ENCODE measurements at places on chromosomes 5 and 9.

GRCh38 chr9:979983-980382 lies 3.5 kb downstream of the DMRT3 start:
- no peak for DNase-seq

DNA sequence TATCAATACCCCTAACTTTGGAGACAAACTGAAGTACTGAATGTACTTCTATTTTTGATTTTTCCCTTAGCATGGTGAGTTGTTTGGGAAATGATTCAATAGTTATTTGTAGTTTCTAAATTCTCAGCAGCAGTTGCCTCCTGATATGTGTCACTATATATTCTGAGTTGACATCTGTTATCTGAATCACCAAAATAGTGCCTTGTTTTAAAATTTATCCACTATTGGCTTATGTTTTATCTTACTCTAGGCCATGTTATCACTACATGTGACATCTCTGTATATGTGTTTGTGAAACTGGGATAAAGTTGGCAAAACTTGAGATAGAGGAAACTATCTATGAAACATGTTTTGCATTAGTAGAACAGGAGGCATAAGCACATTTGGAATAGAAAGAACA lies 317.6 kb downstream of the TLE4 start:
- DNase-seq, result no peak

GRCh38 chr9:78296201-78296892 lies 578 bp upstream of the PSAT1 start:
- DNase-seq, result no peak

GRCh38 chr9:122192261-122192875 lies 32.7 kb downstream of the MORN5 start:
- DNase-seq, result no peak

DNA sequence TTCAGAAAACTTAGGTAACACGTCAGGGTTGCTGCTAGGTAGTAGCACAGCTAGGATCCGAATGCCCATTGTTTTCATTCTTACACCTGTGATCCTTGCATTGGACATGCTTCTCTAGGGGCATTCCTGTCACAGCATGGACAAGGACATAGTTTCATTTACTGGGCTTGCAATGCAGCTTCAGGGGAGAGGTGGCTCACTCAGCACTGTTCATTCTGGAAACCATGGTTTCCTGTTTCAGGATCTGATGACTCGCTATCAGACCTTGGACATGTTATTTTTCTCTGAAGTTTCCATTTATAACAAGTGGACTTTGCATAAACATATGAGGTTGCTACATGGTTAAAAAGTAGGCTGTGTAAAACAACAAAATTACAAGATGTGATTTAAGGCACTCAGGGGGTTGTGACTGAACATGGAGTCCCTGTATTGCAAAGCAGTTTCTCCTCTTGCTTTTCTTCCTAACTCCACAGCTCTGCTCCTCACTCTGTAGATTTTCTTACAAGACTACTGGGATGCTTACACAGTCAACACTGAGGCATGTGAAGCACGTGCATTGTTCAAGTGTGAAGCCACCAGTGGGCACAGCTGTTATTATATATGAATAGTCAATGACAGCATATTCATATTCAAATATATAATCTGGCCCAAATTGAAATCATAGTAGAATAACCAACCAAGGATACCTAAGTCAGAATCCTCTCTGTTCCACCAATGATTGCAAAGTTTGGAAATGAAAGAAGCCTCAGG lies 66.1 kb upstream of the STK32A start:
- no peak for DNase-seq

- peak; percentile 56 for DNase-seq
Measured at GRCh38 chr9:22010866-22011625, 1.9 kb upstream of the CDKN2B start.

GRCh38 chr9:79155308-79155707 lies 416.5 kb upstream of the TLE4 start:
- no peak for DNase-seq

DNA sequence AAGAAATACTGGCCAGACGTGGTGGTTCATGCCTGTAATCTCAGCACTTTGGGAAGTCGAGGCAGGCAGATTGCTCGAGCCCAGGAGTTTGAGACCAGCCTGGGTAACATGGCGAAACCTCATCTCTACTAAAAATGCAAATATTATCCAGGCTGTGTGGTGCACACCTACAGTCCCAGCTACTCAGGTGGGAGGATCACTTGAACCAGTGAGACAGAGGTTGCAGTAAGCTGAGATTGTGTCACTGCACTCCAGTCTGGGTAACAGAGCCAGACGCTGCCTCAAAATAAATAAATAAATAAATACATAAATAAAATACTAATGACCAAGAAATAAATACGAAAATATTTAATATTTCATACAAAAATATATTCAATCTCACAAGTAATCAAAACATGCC lies 18.8 kb downstream of the KLF9 start:
- no peak for DNase-seq

GRCh38 chr5:81183811-81184748 lies 49.0 kb upstream of the CKMT2 start:
- DNase-seq, result no peak

GRCh38 chr5:59287884-59288283 lies 605.6 kb downstream of the PDE4D start:
- DNase-seq, result no peak

DNA sequence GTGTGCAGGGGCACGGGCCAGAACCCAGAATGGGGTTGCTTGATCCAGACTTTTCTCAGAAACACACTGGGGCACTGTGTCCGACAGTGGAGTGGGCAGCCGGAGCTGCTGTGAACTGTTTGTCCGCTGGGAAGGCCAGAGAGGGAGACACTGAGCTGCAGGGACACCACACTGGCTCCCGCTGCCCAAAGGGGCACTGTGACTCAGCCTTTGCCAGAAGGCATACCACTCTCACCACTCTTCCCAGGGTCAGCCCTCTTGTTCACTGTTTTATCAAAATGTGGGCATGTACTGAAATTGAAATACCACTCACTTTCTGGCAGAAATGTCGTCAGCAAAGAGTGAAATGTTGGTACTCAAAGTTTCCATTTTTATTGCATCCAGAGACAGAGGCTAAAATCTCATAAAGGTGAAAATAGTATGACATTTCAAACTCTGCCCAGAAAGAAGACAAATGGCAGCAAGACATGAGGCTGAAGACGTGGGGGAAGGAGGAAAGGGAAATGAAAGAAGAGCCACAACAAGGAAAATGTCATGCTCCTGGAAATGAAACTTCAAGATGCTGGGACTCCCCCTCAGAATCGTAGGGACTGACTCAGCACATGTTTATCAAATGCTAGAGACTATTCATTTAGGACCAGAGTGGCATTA lies 4.5 kb upstream of the IL7R start:
- DNase-seq, result peak; percentile 81

- DNase-seq, result no peak
Measured at GRCh38 chr5:72661405-72661804, 154.2 kb upstream of the ZNF366 start.

- no peak for DNase-seq
Measured at GRCh38 chr9:134694368-134694665, 52.7 kb downstream of the COL5A1 start.

DNA sequence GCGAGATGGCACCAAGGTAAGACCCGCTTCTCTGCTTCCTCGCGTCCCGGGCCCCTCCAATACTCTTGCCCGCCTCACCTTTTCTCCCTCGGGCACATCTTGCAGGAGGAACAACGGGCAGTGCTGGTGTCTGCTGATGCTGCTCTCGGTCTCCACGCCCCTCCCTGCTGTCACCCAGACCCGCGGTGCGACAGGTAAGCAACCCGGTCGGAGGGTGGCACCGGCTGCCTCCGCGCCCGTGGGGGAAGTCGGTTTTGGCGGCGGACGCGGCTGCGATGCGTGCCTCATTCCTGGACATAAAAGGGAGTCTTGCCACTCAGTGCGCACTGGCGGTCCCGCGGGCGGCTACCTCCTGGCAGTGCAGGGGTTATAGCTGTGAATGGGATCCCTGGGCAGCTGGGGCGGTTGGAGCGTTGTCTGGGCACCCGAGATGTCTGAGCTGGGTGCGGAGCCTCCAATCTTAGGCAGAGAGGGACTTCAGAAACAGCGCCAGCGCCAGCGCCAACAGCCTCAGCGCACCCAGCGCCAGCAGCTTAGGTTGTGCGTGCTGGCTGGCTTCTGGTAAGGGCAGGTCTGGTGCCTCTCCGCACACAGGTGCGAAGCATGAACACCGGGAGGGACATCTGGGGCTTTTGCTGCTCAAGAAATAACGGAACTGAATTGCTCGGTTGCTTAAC lies 488 bp downstream of the COL15A1 start:
- DNase-seq, result no peak

DNA sequence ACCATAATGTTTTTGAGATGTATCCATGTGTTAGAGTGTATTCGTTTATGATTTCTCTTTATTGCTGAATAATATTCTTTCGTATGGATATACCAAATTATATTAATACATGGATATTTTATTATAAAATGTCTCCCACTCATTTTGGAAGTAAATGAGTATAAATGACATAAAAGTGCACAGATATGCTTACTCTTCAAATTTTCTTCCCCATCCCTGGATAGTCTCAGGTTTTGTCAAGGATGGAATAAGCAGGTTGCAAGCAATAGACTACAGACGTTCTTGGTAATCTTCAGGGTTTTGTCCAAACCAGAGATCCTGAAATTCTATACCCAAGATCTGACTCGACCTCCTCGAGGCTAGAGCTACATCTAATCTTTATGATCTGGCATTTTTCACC lies 50.7 kb downstream of the NIPAL4 start:
- no peak for DNase-seq

- no peak for DNase-seq
Measured at GRCh38 chr5:178605788-178606187, 15.6 kb upstream of the COL23A1 start.

GRCh38 chr9:26606756-26607155 lies 285.8 kb downstream of the CAAP1 start:
- no peak for DNase-seq

DNA sequence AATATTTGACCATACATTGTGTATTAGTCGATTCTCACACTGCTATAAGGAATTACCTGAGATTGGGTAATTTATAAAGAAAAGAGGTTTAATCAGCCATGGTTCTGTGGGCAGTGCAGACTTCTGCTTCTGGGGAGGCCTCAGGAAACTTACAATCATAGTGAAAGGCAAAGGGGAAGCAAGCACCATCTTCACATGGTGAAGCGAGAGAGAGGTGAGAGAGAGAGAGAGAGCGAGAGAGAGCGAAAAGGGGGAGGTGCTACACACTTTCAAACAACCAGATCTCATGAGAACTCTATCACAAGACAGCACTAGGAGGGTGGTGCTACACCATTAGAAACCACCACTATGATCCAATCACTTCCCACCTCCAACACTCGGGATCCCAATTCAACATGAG lies 4.1 kb upstream of the GRAMD2B start:
- no peak for DNase-seq

DNA sequence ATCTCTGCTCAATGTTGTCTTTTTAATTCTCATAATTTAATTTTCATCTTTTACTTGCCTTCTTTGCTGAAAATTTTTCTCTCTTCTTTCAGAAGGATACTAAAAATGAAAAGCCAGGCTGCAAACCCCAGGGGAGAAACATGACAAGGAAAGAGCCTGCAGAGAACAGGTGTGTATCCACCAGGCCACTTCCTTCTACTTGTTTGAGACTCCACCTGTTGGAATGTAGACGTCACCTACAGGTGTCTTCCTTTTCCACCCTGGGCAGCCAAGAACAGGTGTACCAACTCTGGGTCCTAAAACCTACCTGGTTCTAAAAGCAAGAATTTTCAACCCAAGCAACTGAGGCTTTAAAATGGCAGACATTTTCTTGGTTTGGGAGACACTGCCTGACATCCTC lies 166.8 kb downstream of the ATP10B start:
- DNase-seq, result no peak

GRCh38 chr9:114909661-114910060 lies 20.7 kb downstream of the TNFSF8 start:
- no peak for DNase-seq

GRCh38 chr5:6291961-6292360 lies 86.4 kb downstream of the MED10 start:
- DNase-seq, result no peak

- DNase-seq, result no peak
Measured at GRCh38 chr9:132365986-132366385, 11.2 kb upstream of the SETX start.

DNA sequence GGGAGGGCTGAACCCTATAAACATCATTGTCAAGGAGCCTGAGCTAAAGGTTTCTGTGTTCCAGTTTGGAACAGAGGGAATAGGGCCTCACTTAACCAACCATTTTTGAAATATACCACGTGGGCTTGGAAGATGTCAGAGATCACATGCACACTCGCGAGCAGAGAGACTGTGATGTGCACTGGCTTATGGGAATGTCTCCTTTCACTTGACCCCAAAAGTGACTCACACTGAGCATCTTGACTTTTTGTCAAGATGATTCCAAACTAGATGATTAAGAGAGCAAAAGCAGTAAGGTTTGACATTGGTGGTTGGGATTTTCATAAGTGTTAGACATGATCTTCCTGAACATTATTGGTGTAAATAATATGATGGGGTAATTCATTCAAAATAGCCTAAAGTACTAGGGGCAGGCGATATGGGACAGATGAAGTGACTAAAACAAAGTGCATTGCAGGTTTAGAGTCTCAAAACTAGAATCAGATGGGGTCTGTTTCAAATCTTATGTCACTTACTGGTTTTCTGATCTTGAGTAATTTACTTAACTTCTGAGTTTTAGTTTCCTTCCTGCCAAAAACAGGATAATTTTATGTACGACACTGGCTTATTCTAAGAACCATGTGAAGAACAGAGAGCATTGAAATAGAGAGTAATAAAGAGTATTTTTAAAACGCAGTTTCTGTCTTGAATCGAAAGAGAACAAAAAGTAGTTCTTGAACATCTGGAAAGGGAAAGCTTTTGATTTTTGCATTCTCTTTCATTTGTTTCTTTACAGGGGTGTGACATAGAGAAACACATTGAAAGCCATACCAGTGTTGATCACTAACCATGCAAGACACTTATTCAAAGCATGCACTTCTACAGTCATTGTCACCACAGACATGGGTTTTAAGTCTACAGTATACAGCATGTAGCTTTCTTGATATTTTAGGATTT lies 383.0 kb downstream of the DIRAS2 start:
- no peak for DNase-seq

DNA sequence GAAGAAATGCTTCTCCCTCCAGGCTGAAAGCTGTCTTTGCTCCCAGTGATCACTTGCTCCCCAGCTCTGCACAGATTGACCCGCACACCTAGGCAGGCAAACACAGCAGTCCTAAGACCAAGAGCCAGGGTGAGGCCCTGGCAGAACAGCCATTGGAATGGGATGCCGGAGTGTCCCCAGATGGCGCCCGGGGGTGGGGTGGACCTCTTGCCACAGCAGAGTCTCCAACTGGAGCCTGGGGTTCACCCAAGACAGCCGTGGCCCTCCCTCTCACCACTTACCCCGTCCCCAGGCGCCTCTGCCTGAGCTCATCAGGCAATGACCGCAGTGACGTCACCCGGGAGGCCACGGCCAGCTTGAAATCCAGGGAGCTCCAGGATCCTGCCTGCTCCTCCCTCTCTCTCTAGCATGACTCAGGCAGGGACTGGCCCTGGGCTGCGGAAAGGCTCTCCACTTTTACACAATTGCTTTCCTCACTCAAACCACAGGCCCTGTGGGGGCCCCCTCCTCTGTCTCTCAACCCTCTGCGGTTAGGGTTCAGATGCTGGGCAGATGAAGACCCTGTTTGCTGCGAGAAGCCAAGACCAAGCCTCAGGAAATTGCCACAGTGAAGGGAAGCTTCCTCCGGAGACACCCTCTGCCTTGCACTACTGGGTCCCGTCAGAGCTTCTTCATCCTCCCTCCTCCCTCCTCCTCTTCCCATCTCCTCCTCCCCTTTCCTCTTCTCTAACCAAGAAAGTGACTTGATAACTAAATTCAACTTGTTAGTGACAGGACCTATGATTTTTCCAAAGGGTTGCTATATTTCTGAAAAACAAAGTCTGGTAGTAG lies 24.3 kb upstream of the PTGES start:
- peak; percentile 64 for DNase-seq

- no peak for DNase-seq
Measured at GRCh38 chr5:132215329-132215728, 12.3 kb downstream of the P4HA2 start.

Measured in activated CD8-positive, alpha-beta memory T cell treated with anti-CD3 and anti-CD28 coated beads for 24 hours (primary cell).